ENCODE measurements at places on chromosomes 12 and 14. TPM values are rescaled to one million over a fixed set of nuclear protein-coding genes. Genes with fewer than 3 reads are reported as not detected.

GRCh38 chr12:105352052-105352451 lies 21.6 kb downstream of the C12orf75 start:
- no peak for DNase-seq

- DNase-seq, result no peak
Measured at GRCh38 chr14:71119832-71120231, 212.6 kb downstream of the PCNX1 start.

- no peak for DNase-seq
Measured at GRCh38 chr14:93533437-93533836, 102.7 kb downstream of the UNC79 start.

DNA sequence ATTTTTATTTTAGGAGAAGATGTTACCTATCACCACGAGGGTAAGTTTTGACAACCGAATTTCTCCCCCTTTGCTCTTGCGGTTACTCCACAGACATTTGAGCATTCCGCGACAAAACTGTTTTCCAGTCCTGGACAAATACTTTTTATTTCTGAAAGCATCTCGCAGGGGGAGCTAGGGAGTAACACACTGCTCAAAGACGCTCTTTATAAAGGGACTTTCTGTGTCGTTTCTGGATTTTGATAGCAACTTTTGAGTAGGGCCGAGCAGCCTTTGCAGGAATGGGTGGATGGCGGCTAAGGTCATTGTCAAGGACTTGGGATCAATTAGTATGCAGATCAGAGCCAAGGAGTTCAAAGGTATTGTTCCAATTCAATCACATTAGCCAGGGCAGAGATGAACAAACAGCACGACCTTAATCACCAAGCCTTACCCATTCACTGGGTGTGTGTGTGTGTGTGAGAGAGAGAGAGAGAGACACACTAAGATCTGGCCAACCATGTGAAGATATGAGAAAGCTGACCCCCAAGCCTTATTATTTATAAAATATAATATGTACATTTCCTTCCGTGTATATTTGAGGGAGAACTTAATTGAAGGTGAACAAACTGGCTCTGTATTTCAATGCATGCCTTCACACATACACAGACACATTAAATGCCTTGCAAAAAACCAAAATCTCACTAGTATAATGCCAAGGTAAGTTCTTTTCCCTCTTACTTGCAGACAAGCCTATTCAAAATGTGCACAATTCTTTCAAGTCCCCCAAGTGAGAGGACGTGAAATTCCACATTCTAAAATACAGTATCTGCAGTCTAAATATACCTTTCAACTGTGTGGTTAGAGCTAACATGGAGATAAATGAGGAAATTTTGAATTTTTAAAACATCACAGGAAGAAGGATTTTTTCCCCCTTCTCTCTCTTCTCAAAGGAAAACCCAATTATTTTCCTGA lies 613.8 kb downstream of the VRK1 start:
- no peak for DNase-seq

GRCh38 chr14:33282331-33283230 lies 343.9 kb downstream of the NPAS3 start:
- no peak for DNase-seq

DNA sequence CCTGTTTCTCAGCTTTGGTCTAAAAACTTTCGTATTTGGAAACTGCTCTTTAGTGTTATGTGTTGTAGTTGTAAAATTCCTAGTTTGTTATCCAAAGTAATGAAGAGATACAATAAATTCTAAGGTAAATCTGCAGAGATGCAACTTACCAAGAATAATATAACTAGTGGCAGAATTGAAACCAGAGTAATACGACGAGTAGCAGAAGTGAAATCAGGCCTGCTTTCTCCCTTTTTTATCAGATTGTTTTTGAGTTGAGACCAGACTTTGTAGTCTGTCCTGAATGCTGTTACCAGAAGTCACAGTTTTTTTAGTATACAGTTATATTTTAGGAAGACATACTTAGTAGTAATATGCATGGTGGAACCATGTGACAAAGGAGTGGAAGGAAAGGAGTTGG lies 12.5 kb downstream of the PAPOLA start:
- no peak for DNase-seq

DNA sequence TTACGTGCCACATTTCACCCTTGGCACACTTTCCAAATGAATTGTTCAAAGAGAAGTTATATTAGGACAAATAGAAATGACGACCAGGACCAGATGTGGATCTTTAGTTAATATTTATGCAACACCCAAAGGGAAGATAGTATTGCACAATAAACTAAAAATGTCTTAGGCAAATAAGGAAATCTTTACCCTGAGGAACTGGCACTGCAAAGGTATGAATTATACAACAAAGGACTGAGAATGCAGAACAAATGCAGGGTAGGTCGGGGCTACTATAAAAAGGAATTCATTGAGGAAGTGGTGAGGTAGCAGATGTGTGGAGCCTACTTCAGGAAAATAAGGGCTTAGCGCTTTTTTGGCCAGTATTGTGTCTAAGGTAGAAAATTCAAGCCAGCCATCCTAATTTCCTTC lies 3.9 kb upstream of the TMTC2 start:
- no peak for DNase-seq

DNA sequence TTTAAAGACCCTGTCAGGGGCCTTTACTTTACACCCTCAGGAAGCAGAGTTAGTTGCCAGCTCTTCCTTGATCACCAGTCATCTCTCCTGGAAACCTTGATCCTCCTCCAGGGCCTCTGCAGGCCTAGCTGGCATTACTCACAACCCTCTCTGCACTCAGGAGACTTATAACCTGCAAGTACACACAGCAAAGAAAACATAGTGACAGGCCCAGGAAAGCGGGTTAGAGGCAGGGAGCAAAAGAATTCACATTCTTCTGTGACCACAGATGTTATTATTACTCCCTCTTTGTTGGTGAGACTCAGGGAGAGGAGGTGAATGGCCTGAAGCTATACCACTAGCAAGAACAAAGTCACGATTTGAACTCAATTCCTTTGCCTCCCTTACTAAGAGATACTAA lies 87.4 kb downstream of the OR11H12 start:
- DNase-seq, result no peak

DNA sequence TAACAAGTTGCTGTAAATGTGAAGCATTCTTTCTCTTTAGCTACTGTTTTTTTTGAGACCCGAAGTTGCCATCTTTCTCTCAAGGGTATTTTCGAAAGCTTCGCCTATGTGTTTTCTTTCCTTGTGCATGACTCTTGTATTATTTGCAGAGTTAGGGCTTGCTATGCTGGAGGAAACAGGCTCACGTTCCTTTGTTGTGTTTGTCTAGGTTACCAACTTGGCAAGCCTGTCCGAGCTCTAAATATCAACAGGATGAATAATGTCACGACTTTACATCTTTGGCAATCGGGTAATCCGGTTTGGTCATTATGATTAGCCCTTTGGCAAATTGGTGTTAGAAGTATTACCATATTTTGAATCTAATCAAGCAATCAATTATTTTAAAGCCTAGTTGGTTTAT lies 15.9 kb upstream of the ATP6V0A2 start:
- DNase-seq, result no peak

DNA sequence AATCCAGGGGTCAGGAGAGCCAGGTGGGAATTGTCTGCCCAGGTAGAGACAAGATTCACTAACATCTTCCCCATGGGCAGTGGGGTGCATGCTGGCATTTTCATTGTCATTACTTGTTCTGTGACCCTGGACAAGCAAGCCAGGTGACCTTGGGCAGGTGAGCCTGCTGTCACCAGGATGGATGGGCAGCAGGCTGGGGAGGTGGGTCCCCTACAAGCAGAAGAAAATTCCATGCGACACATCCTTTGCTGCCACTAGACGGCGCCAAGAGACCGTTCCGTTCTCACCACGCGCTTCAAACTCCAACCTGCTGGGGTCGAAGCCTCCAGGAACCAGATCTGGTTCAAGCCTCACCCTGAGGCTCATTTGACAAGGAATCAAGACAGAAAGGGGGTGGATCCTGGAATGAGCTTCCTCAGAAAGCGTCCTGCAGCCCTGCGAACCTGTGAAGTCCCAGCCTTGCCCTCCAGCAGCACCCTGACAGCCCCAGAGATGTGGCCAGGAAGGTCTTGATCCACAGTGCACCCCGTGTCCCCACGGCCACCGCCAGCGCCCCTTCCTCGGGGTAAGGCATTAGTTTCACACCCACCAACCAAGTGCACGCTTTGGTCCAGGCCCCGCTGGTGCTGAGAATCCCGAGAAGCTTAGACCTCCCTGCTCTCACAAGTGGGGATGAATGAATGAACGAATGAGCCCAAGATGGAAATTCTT lies 3.2 kb upstream of the DYNC1H1 start:
- no peak for DNase-seq

DNA sequence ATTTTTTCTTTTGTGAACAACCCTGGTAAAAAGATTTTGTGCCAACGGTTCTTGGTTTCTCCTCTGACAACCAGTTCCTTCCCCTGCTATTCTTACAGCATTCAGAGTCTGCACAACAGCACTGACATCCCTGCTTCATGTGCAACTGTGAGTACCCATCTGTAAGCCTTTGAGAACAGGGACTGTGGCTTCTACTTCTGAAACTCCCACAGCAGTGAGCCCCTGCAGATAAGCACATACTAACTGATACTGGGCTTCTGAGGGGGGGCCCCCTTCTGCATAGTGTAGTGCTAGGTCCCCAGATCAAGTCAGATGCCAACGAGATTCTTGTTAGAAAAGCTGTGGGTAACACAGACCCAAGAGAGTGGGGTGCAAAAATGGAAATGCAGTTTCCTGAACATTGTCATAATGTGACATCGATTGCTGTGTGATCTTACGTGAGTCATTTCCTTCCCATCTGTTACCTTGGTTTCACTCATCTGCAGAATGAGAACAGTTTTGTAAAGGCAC lies 11.1 kb upstream of the NINJ2 start:
- DNase-seq, result no peak

DNA sequence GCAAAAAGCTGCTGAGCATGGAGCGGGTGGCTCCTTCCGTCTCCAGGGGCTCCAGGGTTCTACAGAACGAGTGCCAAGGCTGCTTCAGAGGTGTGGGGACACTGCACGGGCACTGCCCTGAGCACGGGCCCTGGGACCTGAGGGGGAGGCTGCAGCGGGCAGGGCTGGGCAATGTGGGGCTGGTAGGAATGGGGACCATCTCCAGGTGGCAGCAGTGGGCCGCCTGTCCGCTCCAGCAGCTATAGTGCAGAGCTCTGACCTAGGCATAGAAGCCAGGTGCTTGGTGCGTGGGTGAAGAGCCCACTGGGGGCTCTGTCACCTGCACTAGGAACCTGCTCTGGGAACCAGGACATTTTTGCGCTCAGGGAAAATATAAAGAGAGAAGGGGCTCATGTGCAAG lies 22.3 kb downstream of the HDAC7 start:
- no peak for DNase-seq

- no peak for DNase-seq
Measured at GRCh38 chr12:56190695-56191155, 1.4 kb upstream of the SMARCC2 start.

- DNase-seq, result no peak
Measured at GRCh38 chr14:21521501-21521900, 4.6 kb downstream of the SALL2 start.

- DNase-seq, result no peak
Measured at GRCh38 chr12:14399871-14400270, 34.4 kb downstream of the ATF7IP start.

GRCh38 chr12:114847441-114848035 lies 163.6 kb upstream of the TBX3 start:
- no peak for DNase-seq

DNA sequence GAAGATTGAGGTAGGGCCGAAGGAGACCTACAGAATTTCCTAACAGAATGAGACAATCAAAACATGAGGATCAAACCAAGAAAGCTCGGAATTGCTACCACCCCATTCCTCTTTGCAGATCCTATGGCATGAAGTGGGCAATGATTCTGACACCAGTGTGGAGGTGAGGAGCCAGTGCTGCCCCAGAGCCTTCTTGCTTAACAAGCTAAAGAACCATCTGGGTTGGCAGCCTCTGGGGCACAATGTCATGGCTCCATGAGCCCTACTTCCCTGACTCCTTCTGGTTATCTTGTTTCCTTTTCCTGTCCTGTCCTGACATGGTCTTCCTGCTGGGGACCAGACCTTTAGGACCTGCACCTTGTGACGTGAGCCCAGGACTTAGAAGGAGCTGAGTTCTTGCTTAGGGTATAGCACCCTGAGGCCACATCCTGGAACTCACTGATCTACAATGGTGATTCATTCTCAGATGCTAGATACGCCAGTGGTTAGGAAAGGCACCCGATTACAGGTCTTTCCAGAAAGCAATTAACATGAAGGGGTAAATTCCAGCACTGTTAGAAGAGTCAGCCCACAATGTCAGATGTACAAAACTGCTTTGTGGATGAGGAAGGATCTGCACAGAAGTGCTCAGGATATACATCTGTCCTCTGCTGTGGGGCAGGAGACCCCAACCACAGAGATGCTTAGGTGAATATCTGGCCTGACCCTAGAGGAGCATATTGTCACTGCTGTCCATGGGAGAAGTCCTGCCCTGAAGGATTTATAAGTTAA lies 324.2 kb downstream of the ZFP36L1 start:
- DNase-seq, result no peak

GRCh38 chr12:41190338-41190737 lies 2.2 kb downstream of the PDZRN4 start:
- no peak for DNase-seq

The SLC10A1 gene
- not detected for total RNA-seq

The GALNT16 gene
- total RNA-seq, result 11.4 TPM

The FBRSL1 gene
- total RNA-seq, result 4.0 TPM

The SLC6A13 gene
- total RNA-seq, result 0.53 TPM

The PLCZ1 gene
- total RNA-seq, result not detected

The TBX5 gene
- total RNA-seq, result 6.2 TPM

The CLEC2D gene
- 31.2 TPM for total RNA-seq

All from urinary bladder (tissue), 4 donors.